B cell (primary cell): ENCODE measurements at places on chromosomes 11 and 22.

DNA sequence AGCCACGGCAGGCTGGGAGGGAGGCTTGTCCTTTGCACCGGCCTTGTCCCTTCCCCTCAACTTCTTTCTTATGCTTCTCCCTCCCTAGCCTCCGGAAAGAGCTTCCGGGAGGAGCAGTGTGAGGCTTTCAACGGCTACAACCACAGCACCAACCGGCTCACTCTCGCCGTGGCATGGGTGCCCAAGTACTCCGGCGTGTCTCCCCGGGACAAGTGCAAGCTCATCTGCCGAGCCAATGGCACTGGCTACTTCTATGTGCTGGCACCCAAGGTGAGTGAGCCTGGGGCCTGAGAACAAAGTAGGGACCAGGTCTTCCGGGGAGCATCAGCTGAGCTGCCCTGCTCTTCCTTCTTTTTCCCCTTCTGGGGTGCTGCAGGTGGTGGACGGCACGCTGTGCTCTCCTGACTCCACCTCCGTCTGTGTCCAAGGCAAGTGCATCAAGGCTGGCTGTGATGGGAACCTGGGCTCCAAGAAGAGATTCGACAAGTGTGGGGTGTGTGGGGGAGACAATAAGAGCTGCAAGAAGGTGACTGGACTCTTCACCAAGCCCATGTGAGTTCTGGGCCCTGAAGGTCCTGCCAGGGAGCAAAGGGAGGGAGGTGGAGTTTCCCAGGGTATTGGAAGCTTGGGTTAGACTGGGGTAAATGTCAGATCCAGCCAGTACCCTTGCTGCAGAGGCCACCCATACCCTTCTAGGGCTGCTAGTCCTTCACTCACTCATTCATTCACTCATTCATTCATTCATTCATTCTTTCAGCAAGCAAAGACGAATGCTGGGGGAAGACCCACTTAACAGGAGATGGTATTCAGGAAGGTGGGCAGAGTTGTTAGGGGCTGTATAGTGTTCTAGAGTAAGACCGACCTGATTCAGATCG, 22.6 kb downstream of the ADAMTS15 start:
- DNase-seq: no peak

GRCh38 chr11:97965849-97966646, 1054.7 kb upstream of the CNTN5 start:
- DNase-seq: no peak

DNA sequence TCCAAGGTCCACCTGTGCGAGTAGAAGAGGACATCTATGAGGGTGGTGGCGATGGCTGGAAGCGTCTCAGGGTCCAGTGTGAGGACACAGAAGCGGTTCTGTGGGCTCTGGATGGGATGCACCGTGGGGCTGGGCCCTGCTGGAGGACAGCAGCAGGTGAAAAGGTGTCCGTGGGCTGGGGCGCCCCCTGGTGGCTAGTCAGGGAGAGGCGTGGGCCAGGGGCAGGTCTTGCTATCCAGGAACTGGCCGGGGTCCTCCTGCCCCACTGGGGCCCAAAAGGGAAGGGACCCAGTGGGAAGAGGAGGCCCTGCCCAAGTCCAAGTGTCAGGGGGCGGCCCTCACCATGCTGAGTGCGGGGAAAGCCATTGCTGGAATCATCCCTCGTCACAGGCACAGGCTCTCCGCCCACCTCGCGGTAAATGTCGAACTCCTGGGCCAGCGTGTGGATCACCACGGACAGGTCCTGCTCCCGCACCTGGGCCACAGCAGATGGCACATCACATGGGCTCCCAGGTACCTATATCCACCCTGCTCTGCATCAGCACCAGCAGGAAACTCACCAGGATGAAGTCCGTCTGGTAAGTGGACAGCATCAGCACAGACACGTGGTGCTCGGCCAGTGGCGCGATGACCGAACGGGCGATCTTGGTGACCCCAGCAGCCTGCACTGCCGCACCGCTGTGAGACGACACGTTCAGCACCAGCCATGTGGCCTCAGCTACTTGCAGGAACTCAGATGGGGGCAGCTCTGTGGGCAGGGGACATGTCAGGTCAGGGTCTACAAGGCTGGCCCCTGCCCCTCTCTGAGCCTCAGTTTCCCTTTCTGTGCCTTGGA, 2.3 kb downstream of the CASTOR1 start:
- peak; percentile 85 for DNase-seq

GRCh38 chr22:38864361-38865191, 7.4 kb downstream of the CBX6 start:
- no peak for DNase-seq

- DNase-seq: no peak
Observed at GRCh38 chr11:68710409-68710808, 26.1 kb downstream of the GAL start.

DNA sequence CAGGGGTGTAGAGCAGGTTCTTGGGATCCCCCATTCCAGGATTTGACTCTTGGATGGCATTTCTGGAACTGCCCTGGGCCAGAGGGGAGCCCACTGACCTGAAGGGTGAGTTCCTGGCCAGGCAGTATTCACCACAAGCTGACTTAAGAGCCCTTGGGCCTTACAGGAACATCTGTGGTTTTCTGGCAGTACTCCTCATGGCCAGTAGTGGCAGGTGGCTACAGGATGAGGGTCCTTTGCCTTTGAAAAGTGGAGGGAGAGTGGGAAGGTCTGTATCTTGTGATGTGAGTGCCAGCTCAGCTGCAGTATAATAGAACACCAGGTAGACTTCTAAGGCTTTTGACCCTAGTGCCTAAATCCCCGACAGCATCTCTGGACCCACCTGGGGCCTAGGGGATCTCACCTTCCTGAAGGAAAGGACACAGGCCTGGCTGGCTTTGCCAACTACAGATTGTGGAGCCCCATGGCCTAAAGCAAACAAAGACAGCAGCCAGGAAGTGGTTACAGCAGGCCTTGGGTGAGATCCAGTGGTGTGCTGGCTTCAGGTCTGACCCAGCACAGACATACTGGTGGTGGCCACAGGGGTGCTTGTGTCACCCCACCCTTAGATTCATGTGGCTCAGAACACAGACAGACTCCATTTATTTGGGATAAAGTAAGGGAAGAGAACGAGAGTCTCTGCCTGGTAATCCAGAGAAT, 9.0 kb downstream of the OR51S1 start:
- no peak for DNase-seq

DNA sequence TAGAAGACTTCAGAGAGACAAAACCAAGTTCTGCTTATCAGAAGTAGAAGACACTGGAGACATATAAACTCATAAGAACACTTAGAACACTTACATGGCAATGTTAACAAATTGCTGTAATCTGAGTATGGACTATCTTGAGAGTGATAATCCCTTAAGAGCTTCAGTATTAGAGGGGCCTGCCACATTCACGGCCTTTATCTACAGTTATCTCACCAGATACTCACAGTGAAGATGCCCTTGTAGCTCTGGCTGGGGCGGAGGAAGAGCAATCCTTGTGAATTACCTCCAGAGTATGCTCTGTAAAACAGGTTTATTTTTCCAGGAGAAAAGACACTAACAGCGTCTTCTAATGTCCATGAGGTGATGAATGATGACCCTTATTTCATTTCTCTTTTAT, 762.8 kb downstream of the FAM181B start:
- no peak for DNase-seq

DNA sequence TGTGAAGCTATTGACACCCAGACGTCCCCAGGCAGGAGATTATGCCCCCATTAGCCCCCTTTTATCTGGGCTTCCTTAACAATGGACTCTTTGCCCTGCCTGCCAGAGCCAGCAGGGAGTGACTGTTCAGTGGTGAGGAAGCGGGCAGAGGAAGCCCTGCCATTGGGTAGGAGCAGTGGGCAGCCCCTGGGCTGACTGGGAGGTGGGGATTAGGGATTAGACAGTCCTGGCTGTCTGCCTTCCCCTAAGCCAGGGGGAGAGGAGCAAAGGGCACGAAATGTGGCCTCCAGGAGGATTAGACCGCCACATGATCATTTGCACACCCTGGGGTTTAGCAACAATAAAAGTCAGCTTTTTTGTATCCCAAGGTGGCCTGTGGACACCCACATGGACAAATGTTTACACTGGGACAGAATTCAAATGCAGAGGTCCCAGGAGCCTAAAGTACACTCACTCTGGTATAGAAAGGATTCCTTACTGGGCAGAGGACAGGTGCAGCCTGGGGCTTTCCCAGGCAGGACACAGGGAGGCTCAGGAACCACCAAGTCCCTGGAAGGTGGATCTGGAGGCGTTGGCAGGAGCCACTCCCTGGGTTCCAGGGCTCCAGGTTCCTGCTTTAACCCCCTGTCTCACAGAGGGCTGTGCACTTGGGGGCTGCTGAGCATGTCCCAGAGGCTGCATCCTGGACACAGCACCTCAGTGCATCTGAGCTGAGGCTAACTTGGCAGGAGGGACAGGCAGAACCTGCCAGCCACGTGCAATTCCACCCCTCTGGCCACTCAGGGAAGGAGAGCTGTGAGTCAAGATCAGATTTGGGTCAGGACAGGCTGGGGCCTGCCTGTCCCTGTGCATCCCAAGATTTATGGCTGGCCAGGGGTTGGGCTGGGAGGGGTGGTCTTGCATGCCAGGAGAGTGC, 2.1 kb downstream of the PNPLA3 start:
- no peak for DNase-seq

GRCh38 chr11:28860893-28861292, 752.7 kb downstream of the METTL15 start:
- no peak for DNase-seq

DNA sequence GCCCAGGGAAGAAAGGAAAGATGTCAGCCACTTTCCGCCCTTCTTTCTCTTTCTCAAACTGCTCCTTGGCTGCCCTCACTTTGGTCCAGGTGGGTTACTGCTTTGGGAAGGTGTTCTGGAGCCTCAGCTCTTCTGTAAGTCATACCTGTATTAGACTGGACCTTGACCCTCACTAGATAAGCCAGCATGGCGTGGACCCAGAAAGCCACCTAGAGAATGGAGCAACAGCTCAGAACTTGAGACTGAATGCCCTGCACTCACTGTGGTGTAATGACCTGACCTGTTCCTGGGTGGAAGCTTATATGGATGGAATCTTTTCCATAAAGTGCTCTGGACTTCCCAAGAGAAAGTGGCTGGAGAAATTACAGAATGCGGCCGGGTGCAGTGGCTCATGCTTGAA, 15.6 kb downstream of the ACP2 start:
- no peak for DNase-seq

DNA sequence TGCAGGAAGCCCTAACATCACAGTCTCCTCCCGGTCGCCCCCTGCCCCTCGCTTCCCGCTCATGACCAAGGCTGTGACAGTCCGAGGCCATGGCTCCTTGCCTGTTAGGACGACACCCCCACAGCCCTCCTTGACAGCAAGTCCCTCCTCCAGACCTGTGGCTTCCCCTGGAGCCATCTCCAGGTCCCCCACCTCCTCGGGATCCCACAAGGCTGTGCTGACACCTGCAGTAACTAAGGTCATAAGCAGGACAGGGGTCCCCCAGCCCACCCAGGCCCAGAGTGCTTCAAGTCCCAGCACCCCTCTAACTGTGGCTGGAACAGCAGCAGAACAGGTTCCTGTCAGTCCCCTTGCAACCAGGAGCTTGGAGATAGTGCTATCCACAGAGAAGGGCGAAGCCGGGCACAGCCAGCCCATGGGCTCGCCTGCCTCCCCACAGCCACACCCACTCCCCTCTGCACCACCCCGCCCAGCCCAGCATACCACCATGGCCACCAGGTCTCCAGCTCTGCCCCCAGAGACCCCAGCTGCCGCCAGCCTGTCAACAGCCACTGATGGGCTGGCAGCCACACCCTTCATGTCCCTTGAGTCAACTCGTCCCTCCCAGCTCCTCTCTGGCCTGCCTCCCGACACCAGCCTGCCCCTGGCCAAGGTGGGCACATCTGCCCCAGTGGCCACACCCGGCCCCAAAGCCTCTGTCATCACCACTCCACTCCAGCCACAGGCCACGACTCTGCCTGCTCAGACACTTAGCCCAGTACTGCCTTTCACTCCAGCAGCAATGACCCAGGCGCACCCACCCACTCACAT, 63.2 kb downstream of the OTOG start:
- no peak for DNase-seq

GRCh38 chr11:6362873-6363678, 27.2 kb upstream of the SMPD1 start:
- DNase-seq: peak; percentile 60

GRCh38 chr11:107856180-107856980, 2.2 kb downstream of the SLC35F2 start:
- DNase-seq: no peak

DNA sequence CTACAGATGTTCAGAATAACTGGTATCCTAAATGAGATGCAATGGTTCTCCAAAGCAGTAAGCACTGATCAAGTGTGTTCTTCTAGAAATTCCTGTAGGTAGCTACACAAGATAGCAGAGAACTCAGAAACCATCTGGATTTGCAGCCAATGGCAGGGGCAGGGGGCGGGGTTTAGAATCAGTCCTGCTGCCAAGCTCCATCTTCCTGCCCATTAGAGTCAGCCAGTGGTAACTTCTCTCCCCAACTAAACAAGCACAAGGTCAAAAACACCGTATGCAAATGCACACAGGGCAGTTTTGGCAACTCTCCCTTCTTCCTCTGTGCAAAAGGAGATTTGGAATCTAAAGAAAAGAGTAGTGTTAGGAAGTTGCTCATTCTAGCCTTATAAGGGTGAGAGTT, 237.5 kb upstream of the CCDC90B start:
- no peak for DNase-seq

- DNase-seq: no peak
Observed at GRCh38 chr22:20503816-20504215, 3.6 kb upstream of the MED15 start.

DNA sequence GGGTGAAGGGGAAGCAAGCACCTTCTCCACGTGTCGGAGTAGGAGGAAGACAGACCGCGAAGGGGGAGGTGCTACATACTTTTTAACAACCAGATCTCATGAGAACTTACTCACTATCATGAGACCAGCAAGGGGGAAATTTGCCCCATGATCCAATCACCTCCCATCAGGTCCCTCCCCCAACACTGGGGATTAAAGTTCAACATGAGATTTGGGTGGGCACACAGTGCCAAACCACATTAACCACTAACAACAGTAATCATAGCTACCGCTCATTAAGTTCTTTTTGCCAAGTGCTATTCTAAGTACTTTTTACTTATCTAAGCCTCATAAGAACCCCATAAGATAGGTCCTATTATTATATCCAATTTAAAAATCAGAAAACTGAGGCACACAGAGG, 450.5 kb upstream of the DDI1 start:
- DNase-seq: no peak

GRCh38 chr11:22728600-22729389, 62.4 kb downstream of the GAS2 start:
- no peak for DNase-seq

GRCh38 chr11:73757598-73757997, 3.3 kb downstream of the RAB6A start:
- no peak for DNase-seq

GRCh38 chr11:88345408-88345807, 7.9 kb upstream of the CTSC start:
- DNase-seq: no peak

DNA sequence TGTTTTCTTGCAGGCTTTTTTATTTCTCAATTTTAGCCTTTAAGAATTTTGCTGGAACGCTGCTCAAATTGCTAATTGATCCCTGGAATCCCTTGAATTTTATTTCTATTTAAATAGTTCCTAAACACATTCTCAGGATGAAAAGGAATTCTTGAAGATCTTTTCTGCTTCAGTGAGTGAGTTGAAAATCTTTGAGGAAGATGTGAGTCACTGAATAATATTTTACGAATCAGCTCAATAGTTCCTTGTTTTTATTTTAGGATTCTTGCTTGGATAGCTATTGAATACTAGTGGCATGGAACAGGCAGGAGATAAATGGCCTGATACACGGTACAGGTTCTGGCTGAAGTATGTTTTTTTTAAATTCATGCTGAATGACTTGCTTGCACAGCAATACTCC, 194.6 kb upstream of the CCDC90B start:
- no peak for DNase-seq
